D341Med (cell line): ENCODE measurements at places on chromosomes 6 and 20.

DNA sequence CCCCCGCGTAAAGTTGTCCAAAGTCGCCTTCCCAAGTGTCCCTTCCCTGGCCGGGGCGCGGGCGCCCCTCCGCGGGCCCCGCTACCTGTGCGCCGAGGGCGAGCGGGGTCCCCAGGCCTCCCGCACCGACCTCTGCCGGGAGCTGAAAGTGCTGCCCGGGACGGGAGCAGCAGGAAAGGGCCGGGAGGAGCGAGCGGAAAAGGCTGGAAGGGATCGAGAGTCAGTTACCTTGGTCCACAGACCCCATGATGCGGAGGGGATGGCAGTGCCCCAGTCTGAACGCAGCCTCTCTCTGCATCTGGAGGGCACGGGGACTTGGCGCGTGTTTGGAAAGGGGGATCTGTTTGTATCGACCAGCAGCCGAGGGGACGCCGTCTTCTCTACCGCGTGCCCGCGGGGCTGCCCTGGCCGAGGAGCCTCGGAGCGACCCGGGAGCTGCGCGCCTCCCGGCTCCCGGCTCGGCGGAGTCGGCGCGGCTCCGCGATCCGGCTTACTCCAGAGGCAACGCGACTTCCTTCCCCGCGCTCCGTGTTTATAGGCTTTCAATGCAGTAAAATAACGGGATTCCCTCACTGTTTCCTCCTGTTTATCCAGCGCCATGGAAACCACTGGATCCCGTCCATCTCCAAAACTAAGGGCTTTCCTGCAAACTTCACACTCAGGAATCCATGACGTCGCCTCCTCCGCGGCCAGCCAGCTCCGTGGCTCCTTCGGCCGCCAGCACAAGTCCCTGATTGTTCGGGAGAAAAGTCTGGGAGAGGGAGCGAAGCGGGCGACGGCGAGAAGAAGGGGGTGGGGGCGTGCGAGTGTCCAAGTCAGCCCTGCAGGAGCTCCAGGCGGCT, 20.0 kb upstream of the NFATC2 start:
- peak; percentile 70 for DNase-seq

DNA sequence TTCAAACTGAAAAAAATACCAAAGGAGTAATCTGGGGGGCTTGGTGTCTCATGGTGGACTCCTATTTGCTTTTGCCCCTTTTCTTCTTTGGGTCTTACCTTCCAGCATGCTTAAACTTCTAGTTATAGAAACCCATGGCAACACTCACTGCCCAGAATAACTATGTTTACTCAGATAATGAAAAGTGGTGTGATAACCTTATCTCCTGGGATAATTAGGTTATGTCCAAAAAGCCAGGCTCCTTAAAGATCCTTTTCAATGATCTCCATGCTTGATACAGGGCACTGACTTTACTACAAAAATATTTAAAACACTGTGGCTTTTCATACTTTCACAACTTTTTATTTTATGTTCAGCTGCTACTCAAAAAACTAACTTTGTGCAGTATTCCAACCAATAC, 245.6 kb downstream of the PRKN start:
- DNase-seq, result no peak

GRCh38 chr6:33014841-33015634, 5.6 kb upstream of the HLA-DOA start:
- DNase-seq, result peak; percentile 66

DNA sequence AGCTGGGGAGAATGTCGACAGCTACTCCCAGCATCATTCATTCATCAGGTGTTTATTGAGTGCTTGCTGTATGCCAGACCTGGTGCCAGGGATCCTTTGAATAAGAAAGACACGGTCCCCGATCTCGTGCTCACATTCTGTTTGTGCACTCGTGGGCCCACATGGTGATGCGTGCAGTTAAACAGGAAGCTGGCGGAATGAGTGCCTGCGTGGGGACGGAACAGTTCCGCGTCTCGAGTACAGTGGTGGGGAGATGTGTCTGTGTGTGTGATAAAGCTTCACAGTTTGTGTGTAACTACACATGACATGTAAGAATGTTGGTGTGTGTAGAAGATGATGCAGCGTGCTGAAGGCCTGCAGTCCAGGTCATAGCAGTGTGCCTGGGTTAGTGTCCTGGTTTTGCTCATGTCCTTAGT, 6.5 kb downstream of the RBM38 start:
- DNase-seq, result no peak

DNA sequence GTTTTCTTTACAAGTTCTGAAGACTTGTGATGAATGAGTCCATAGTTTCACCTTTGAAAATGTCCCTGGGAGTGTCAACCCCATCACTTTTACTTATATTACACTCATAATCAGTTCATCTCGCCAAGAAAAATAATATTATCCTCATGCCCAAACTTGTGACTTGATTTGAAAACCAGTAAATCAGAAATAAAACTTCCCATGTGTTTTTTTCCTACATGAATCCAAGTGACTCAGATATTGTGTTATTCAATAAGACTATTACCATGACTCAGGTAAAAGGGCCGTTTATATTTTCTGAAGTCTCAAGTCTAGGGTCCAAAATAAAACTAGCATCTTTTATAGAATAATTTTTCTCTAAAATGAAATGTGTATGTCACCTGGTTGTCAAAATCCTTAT, 15.8 kb upstream of the CYP24A1 start:
- no peak for DNase-seq

DNA sequence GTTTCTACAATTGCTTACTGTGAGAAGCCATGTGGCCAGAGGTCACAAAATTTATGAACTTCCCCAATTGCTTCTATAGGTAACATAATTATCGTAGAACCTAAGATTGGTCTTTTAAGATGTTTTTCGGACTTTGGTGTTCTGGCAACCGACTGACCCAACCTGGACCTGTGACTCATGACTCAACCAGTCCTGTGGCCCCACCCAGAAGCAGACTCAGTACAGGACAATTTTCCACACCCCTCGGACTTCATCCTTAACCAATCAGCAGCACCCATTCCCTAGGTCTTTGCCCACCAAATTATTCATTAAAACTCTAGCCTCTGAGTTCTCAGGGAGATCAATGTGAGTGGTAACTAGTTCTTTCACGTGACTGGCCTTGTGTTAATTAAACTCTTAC, 26.4 kb upstream of the AKAP12 start:
- DNase-seq, result no peak

GRCh38 chr6:69026243-69026642, 391.2 kb downstream of the ADGRB3 start:
- DNase-seq, result no peak

- no peak for DNase-seq
Measured at GRCh38 chr6:159961528-159961927, 7.4 kb upstream of the IGF2R start.

- no peak for DNase-seq
Measured at GRCh38 chr6:121042766-121043165, 291.5 kb downstream of the TBC1D32 start.

- DNase-seq, result no peak
Measured at GRCh38 chr6:96657344-96657743, 94.4 kb downstream of the FHL5 start.

DNA sequence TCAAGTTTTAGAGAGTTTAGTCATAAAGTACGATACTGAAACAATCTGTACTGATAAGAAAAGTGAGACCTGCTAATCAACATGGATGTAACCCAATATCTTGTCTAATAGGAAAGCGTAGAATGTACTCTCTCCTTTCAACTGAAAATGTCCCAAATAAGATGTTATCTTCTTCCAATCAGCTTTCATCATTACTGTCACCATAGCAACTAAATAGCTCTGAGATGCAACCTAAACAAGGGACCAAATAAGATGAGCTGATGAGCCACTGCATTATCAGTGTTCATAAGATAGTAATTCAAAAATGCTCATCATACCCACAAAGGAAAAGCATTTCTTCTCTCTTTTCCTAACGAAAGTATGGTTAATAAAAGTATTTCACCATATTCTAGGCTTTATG, 1108.3 kb upstream of the MAP3K7 start:
- DNase-seq, result no peak

DNA sequence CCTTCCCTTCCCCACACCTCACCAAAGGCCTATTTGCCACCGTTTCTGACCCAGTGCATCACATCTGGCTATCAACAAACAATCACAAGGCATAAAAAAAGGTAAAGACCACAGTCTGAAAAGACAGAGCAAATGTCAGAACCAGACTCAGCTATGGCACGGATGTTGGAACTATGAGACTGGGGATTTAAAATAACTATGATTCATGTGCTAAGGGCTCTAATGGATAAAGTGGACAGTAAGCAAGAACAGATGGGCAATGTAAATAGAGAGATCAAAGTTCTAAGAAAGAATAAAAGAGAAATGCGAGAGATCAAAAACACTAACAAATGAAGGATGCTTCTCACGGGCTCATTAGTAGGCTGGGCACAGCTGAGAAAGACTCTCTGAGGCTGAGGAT, 99.5 kb downstream of the LAMP5 start:
- DNase-seq, result no peak

DNA sequence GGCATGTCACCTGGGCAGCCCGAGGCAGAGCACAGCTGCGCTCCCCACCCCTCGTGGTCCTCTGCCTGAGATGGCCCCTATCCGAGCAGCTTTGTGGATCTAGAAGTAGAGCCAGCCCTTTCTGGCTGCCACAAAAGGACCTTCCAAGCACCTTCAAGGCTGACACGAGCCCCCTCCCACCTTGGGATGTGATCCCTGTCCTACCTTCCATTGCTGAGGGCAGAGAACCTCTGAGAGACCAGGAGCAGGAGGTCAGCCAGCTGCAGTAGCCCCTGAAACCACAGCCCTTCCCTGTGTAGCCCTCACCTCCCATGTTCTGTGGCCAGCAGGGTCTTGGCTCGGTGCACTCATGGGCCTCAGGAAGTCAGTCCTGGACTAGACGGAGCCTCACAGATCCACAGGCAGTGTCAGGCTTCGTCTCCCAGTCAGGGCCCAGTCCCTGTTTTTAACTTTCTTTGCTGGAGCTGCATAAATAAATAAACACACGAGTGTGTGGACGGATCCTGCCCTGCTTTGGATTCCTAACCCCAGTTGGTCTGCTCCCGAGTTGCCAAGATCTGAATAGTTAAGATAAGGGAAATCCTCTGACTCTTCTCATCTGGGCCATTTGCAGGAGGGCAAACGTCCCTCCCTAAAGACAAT, 507.7 kb downstream of the PREX1 start:
- no peak for DNase-seq

GRCh38 chr6:140590641-140591040, 1216.2 kb upstream of the CITED2 start:
- DNase-seq, result no peak

- no peak for DNase-seq
Measured at GRCh38 chr6:48027704-48028435, 83.1 kb downstream of the PTCHD4 start.

- no peak for DNase-seq
Measured at GRCh38 chr20:39431091-39431880, 469.1 kb downstream of the DHX35 start.

GRCh38 chr6:39696986-39697788, 28.0 kb downstream of the KIF6 start:
- no peak for DNase-seq

DNA sequence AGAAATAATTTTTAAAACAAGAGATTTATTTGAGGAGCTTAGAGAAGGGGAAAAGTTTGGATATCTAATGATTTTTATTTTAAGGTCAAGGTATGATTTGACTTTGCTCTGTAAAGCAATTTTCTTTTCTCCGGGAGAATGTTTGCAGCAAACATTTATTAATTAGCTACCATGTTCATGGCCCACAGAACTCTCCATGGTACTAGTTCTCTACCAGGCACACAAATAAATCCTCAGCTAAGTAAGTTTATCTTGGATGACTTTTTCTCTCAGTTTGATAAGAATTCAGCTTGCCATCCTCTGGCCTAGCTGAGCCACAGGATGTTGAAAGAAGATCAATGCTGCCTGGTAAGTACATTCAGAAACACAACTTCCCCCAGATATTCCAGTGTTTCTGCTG, 94.3 kb downstream of the PHACTR3 start:
- DNase-seq, result no peak

DNA sequence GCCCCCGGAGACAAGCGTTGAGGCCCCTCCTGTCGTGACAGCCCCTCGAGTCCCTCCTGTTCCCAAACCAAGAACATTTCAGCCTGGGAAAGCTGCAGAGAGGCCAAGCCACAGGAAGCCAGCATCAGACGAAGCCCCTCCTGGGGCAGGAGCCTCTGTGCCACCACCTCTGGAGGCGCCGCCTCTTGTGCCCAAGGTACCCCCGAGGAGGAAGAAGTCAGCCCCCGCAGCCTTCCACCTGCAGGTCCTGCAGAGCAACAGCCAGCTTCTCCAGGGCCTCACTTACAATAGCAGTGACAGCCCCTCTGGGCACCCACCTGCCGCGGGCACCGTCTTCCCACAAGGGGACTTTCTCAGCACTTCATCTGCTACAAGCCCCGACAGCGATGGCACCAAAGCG, 72.4 kb downstream of the SERAC1 start:
- no peak for DNase-seq

DNA sequence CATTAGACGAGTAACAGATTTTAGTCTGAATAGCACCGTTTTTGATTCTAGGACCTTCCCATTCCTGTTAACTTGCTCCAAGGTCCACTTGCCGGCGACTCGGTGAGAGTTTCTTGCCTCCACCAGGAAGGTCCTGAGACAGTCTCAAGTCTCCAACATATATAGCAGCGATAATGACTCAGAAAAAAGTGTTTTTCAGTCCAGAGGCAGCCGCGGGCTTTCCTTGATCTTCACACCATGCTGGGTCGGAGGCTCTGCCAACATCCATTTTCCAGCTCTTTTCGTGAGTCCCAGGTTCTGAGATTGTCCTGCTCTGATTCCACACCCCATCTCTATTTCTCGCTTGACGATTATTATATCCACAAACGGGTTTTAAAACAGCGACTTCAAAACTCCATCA, 170.5 kb downstream of the GPX5 start:
- DNase-seq, result no peak

GRCh38 chr6:54916858-54917257, 70.3 kb downstream of the FAM83B start:
- DNase-seq, result no peak

- no peak for DNase-seq
Measured at GRCh38 chr20:39072132-39072531, 110.0 kb downstream of the DHX35 start.

- DNase-seq, result no peak
Measured at GRCh38 chr20:57388953-57389694, 2.1 kb upstream of the RBM38 start.

- DNase-seq, result peak; percentile 73
Measured at GRCh38 chr20:15654208-15654649, 919.0 kb downstream of the KIF16B start.

GRCh38 chr20:4320291-4320690, 304.9 kb upstream of the RNF24 start:
- DNase-seq, result no peak

DNA sequence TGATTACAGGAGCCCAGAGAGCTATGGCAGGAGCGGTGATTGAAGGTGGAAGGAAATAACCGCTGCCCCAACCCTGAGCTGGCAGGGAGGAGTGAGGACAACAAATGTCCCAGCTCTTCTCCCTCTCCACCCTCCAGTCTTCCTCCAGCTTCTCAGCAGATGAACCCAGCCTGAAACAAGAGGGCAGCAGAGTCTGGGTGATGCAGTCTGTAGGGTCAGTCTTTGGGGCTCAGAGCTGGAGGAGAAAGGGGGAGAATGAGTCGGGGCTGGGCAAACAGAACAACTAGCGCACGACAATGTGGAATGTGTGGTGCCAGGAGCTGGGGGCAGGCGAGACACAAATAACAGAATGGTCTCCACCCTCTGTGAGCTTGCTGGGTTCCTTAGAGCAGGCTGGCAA, 4.5 kb upstream of the GUCA1A start:
- DNase-seq, result no peak

- DNase-seq, result no peak
Measured at GRCh38 chr20:47487175-47487917, 14.3 kb upstream of the NCOA3 start.
